ENCODE measurements at places on chromosomes 16 and 17.

DNA sequence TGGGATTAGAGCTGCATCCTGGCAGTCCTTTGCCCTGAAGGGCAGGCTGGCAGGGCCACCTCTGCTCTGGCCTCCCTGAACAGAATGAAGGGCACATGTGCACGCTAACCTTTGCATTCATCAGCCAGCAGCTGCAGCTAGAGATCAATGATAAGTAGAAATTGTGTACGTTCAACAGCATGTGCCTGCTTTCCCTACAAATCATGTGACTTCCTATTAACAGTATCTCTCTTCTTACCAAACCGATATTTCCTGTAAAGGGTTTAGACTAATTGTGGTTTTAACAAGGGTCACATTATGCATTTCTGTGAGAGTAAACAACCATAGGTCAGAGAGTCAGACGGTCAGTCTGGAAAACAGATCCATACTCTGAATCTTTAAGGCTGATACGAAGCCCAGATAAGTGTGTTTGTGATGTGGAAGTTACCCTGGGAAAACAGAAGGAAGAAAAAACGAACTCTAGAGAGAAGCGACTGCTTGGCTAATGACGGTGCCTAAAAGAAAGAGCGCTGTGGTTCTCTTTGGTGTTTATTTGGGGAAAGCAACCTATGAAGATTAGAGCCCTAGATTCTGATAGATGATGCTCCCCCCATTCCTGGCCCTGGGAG, 219.4 kb downstream of the MAF start:
- DNase-seq: no peak

DNA sequence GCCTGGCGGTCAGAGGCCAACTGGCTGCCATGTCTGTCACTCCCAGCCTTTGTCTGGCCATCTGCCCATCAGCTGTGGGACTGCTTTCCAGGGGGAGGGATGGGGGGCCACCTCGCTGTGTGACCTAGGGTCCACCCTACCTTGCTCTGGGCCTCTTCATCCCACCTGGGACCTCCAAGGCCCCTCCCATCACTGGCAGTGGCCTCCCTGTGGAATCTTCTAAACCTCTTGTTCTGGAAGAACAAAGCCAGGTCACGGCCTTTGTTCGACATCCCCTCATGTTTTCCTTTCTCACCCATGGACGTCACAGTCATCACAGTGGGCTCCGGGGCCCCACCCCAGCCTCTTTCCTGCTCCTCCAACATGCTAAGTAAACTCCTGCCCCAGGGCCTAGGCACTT, 24.0 kb downstream of the SPNS2 start:
- no peak for DNase-seq

GRCh38 chr16:50436271-50436670, 67.5 kb upstream of the BRD7 start:
- DNase-seq: no peak

GRCh38 chr16:83939266-83939855, 13.7 kb upstream of the OSGIN1 start:
- DNase-seq: no peak

GRCh38 chr17:16329519-16330271, 23.6 kb downstream of the CENPV start:
- DNase-seq: no peak

- DNase-seq: no peak
Measured at GRCh38 chr17:55437159-55437605, 15.5 kb upstream of the MMD start.

DNA sequence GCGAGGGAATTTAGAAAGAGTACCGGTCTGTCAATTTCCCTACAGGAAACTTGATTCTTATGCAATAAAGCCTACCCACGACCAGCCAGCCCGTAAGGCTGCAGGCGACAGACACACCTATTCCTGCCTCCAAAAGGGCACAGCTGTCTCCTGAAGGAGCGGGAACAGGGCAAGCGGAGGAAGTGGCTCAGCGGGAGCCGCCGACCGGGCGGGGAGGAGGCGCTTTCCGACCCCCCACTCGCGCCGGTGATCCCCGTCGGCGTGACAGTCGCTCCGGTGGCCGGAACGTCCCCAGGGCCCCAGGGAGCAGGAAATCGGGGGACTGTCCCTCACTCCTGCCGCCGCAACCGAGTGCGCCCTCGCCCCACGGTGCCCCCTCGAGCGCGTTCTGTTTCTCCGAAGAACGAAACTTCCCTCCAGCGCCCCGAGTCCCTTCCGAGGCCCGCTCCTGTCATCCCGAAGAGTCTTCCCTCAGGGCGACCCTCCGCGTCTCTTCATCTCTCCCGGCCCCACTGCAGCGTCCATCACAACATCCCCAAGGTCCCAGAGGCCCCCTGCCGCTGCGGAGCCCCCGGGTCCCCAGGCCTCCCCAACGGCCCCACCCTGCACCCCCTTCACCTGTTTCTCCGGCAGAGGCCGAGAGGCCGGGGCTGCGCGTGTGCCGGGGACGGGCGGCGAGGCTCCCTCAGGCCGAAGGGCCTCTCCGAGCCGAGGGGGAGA, 421 bp downstream of the STAT3 start:
- no peak for DNase-seq

DNA sequence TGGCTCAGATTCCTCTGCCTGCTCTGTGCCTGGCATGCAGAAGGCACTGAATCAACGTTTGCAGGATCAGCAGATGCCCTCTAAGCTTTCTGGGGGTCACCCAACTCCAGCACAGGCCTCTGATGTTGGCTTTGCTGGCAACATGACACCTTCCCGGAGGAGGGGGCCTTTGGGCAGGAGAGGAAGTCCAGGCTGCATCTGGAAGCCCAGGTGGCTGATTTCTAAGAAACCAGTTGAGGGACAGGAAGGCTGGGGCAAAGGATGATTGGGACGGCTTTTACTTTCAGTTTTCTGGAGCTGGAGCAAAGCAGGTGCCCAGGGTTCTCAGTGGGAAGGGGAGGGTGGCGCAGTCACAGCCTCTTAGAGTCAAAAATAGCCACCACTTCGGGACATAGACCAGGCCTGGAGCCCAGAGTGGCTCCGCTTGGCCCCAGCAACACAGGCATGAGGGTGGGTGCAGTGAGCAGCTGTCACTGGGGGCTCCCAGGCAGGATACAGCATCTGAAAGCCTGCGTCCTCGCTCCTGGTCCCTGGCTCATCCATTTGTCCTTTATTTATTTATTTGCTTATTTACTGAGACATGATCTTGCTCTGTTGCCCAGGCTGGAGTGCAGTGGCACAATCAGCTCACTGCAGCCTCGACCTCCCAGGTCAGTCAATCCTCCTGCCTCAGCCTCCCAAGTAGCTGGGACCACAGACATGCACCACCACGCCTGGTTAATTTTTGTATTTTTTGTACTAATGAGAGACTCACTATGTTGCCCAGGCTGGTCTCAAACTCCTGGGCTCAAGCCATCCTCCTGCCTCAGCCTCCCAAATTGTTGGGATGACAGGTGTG, 15.1 kb downstream of the SOCS1 start:
- DNase-seq: no peak

DNA sequence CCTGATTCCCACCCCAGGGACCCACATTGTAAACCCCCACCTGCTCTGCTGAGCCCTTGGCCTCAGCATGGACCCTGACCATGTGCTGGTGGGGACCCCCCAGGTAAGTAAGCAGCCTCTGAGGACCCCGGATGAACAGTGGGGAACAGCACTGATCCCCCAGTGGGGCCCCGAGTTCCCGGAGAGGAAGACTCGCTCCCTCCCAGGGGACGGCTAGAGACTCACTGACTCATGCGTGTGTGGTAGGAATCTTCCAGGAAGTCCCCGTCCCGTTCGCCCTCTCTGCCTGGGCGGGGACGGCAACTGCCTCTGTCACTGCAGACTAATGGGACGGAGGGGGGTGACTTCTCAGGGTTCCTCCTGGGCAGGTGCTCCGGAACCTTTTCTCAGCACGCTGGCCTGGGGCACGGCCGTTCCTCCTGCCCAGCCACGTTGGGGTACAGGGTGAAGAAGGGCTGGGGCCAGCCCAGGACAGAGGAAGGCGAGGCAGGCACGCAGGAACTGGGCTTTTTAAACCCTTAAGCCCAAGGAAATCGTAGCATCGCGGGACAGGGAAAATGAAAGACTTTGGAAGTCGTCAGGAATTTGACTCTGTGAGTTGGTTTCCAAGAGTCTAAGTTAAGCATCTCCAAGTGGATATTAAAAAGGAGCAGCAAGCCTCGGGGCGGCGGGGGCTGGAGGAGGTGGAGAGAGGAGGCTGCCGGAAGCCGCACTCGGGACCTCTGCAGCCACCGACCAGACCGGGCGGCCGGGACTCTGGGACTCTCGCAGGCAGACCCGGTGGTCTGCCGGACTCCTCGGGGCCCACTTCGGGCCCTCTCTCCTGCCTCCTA, 178.7 kb downstream of the SEC14L1 start:
- no peak for DNase-seq

DNA sequence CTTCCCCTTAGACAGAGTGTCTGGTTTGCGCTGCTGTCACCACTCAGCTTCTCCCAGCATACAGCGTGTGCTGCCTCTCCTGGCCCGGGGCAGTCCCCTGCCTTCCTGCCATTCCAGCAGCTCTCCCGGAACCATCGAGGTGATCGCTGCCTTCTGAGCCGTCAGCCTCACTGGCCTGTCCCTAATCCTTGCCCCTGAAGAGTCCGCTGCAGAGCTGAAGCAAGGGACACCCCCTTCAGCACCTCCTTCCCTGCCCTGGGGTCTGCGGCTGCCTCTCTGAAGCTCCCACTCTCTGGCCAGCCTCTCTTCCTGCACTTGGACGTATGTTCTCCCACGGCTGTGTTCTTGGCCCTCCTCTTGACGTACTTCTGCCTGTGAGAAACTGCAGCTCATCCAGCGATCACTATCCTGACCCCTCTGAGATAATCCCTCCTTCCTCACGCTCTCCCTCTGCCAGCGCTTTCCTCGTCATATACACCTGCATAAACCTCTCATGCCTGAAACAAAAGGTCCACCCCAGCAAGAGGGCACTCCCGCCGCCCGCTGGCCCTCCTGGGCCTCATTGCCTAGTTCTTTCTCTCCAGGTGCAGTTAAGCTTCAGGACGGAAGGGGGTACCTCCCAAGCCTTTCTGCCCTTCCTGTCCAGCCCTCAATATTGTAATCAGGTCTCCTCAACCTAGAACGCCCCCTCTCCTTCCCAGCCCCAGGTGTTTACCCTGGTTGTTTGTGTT, 220.6 kb upstream of the CHMP6 start:
- DNase-seq: no peak

DNA sequence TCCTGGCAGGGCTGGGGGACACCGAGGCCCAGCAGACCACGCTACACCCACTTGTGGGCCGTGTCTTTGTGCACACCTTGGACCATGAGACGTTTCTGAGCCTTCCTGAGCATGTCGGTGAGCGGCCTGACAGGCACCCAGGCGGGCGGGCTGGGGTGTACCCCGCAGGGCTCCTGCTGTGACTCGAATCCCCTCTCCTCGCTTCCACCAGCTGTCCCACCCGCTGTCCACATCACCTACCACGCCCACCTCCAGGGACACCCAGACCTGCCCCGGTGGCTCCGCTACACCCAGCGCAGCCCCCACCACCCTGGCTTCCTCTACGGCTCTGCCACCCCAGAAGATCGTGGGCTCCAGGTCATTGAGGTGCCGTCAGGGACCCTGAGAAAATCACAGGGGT, 1.6 kb downstream of the SGCA start:
- DNase-seq: no peak

DNA sequence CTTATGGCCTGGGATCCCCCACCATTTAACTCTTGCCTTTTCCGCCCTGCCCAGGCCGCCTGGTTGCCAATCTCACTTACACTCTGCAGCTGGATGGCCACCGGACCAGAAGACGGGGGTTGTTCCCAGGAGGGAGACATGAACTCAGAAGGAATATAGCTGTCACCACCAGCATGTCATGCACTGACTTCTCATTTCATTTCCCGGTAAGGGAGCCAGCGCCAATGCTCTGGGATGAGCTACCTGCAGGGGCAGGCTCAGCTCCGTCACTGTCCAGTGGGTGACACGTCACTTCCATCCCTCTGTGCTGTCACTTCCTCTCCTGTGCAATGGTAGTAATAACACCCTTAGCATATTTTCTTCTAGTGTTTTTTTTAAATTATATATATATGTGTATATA, 26.7 kb downstream of the ITGAL start:
- DNase-seq: no peak

GRCh38 chr16:67372664-67373063, 20.6 kb downstream of the TPPP3 start:
- no peak for DNase-seq

- no peak for DNase-seq
Measured at GRCh38 chr16:2469399-2470233, 1.5 kb upstream of the NTN3 start.

- no peak for DNase-seq
Measured at GRCh38 chr16:15553313-15554088, 89.5 kb downstream of the MARF1 start.

GRCh38 chr16:30555315-30556124, 2.7 kb downstream of the ZNF764 start:
- no peak for DNase-seq

GRCh38 chr17:50634224-50634914, at the start of gene ABCC3:
TSS of gene ABCC3 (plus strand) at chr17:50634881. CDS start at chr17:50634937, 56 bp downstream.
- no peak for DNase-seq

DNA sequence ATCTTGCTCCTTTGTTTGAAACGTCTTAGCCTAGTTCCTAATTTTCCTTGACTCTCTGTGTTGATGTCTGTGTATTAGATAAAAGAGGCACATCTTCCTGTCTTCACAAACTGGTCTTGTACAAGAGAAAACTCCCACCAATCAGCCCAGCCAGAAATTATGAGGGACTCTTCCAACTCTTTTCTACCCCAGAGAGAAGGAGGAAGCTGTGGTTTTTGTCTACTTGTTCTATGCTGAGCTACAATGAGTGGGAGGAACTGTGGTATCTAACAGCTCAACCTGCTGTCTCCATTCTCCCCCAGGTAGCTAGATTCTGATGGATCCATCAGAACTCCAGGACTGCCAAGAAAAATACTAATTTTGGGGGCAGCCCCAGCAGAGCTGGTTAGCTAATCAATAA, 392.5 kb downstream of the HS3ST3B1 start:
- DNase-seq: no peak

DNA sequence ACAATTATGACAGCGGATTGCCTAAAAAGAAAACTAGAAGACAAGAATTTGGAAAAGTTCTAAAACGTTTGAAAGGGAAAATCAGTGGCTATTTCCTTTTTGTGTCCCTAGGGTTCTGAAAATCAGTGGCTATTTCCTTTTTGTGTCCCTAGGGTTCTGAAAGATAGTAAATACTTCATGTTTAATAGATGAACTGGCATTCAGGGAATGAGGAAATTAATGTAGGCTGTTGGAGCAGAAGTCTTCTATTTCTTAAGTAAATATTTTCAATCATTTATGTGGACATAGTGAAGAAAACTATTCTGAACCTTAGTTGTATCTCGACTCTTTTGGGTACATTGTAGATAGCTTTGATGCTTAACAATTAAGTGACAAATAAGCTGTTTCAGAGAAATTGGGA, 78.9 kb downstream of the SHISA6 start:
- no peak for DNase-seq

GRCh38 chr17:6408276-6408675, 26.6 kb downstream of the AIPL1 start:
- DNase-seq: no peak

DNA sequence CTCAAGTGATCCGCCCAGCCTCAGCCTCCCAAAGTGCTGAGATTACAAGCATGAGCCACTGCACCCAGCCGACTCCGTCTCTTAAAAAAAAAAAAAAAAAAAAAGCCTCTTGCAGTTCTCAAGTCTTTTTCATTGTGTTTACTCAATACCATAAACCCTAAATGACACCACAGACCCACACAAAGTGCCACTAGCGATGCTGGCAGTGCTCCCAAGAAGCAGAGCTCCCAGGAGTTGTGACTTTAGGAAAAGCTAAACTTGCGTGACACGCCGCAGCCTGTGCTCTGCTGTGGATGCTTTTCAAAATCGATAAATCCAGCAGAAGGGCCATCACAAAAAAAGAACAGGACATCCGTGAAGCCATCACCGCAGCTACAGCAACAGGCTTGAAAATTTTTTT, 114.7 kb downstream of the ANKRD11 start:
- DNase-seq: no peak

GRCh38 chr16:2040787-2041522, 6.7 kb downstream of the NTHL1 start:
- DNase-seq: no peak

Measured in CD4-positive, alpha-beta T cell (primary cell).